ENCODE measurements at places on chromosomes 2 and 18.
A peak's percentile ranks its signal among the peaks of the same experiment; 100 is the strongest.

- no peak for DNase-seq
Measured at GRCh38 chr2:8088810-8089209, 593.0 kb upstream of the ID2 start.

- no peak for DNase-seq
Measured at GRCh38 chr2:226334981-226335720, 464.5 kb downstream of the IRS1 start.

GRCh38 chr18:76412010-76412817 lies 82.8 kb downstream of the ZNF516 start:
- no peak for DNase-seq

- DNase-seq: no peak
Measured at GRCh38 chr2:19542796-19543662, 184.6 kb upstream of the OSR1 start.

DNA sequence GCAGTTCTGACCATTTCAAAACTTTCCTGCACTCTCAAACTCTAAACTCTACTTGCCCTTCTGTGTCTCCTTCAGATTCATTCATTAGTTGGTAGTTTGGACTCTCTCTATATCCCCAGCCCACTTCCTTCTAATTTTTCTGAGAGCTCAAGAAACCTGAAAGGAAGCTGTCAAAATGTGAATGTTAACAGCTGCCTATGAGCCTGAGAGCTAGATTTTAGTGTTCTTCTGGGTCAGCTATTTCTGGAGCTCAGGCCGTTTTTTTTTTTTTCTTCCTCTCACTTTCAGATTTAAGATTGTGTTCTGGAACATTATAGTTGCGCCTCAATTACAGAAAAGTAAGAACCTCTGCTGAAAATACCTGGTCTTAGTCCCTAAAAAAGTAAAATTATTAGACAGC lies 73.1 kb downstream of the RTN4 start:
- no peak for DNase-seq

DNA sequence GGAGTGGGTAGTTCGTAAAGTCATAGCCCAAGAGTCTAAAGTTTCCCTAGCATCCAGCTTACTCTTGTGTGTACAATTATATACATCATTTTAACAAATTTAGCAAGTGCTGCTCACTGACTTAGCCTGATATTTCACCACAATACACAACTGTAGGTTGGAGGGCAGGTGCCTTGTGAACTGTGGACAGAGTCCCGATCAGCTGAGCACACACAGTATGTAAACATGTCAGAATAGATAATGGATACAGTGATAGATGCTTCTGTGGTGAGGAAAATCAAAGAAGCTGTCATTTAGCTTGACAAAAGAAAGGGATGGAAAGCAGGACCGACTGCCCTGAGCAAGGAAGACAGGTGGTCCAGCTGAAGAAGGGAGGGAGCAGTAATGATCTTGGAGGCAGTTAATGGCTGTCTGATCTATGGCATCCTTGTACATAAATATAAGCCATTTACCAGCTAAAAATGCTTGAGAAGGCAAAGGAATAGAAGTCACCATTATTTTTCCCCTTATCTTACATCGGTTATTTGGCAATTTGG lies 372.8 kb upstream of the UBE2E3 start:
- DNase-seq: no peak

DNA sequence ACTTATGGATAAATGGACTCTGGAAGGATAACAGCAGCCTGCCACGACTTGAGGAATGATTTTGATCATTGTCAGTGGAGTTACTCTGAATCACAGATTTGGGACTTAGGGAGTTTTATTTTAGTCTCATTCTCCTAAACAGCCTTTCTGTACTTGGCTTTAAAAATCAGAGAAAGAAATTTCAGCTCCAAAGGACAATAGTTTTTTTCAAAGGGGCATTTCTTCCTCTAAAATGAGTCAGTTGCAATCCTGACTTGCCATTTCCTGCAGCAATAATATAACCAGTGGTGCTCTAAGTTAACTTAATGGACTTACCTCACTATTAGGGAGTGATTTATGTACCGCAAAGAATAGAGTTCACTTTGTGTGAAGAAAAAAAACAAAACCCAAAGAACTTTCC lies 35.1 kb upstream of the MTX2 start:
- DNase-seq: no peak

GRCh38 chr2:70440621-70441020 lies 113.0 kb downstream of the TGFA start:
- no peak for DNase-seq

- no peak for DNase-seq
Measured at GRCh38 chr18:8121942-8122480, 487.2 kb upstream of the RAB12 start.

DNA sequence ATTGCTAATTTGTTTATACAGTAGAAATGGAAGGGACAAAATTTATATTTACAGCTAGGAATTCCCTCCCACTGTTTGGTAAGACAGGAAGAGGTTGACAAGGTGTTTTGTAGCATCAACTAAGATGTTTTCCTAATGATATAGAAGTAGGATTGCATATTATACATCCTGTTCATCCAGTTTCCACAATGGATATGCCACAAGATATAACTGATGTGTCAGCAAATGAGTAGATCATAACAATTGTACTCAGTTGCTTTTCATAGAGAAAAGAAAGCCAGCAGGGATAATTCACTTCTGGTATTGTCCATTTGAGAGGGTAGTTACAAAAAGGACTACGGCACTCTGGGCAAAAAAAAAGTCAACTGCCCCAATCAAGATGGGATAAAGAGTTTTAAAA lies 102.7 kb downstream of the CALCRL start:
- DNase-seq: no peak

GRCh38 chr2:26170795-26171194 lies 2.1 kb upstream of the GAREM2 start:
- DNase-seq: no peak

DNA sequence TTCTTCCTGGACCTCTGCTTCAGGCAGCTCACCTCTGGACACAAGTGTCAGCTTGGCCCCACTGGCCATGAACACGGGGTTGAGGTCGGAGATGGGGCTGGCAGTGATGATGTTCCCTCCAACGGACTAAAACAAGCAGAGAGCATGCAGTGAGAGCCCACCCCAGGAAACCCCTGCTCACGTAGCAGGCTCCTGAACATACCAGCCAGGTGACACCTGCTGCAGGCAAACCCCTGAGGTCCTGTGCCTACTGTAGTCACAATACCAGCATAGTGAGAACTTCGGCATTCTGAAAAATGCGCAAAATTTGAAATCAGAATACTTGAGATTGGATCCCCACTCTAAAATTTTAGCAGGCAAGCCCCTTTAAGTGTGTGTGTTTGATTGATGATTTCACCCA lies 32.9 kb downstream of the XDH start:
- no peak for DNase-seq

- no peak for DNase-seq
Measured at GRCh38 chr2:176677746-176678265, 408.6 kb downstream of the MTX2 start.

- no peak for DNase-seq
Measured at GRCh38 chr2:225735844-225736243, 336.3 kb downstream of the NYAP2 start.

GRCh38 chr18:54223568-54224241 lies 764 bp downstream of the MBD2 start:
- peak; percentile 10 for DNase-seq

DNA sequence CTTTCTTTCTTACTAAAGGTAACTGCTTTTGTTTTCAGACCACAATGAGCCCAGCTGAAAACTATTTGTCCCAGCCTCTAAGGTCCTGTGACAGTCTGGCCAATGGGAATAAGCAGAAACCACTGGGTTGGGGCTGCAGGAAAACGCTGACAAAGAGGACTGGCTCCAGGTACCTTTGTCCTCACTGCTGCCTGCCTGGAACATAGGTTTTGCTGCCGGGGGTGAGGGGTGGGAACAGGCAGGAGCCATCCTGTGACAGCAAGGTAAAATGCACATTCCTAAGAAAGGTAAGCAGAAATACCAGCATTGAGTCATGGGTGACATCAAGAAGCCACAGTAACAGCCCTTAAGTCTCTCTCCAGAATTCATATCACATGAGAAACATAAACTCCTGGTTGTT lies 21.6 kb downstream of the PTPN2 start:
- no peak for DNase-seq

GRCh38 chr18:34221971-34222306 lies 2.8 kb downstream of the NOL4 start:
- peak; percentile 28 for DNase-seq
